Activated naive CD4-positive, alpha-beta T cell treated with anti-CD3 and anti-CD28 coated beads, Interleukin-2, amount 10 ng/mL, durations not matched to agents 5 hours and 36 hours (primary cell): ENCODE measurements at places on chromosomes 2 and 18. TPM values are rescaled to one million over a fixed set of nuclear protein-coding genes. Genes with fewer than 3 reads are reported as not detected.

Gene GAL3ST2
- total RNA-seq: not detected

Gene VIL1
- total RNA-seq: not detected

Gene ANKRD44
- total RNA-seq: 214 TPM

Gene LOXHD1
- 0.02 TPM for total RNA-seq

Gene DPP10
- not detected for total RNA-seq

Gene PLCL1
- 2.2 TPM for total RNA-seq

Gene RBM44
- total RNA-seq: 1.1 TPM

Gene LRRC30
- total RNA-seq: not detected

Gene SKOR2
- total RNA-seq: not detected

Gene PID1
- total RNA-seq: not detected

Gene C2orf15
- total RNA-seq: 0.79 TPM

Gene IL36G
- total RNA-seq: not detected

Gene PASK
- total RNA-seq: 58.5 TPM

Gene MYL12A
- 1,022 TPM for total RNA-seq

Gene DSG4
- total RNA-seq: not detected

Gene PREB
- total RNA-seq: 62.1 TPM

Gene MROH2A
- total RNA-seq: not detected

Gene IL1A
- 0.33 TPM for total RNA-seq

Gene TSPYL6
- not detected for total RNA-seq

Gene AQP12B
- total RNA-seq: not detected

Gene LYG2
- not detected for total RNA-seq

Gene ACTG2
- total RNA-seq: not detected

Gene POU3F3
- total RNA-seq: not detected

Gene NCL
- total RNA-seq: 517 TPM

Gene SERPINB3
- not detected for total RNA-seq

Gene UGT1A8
- total RNA-seq: not detected

Gene TRABD2A
- 97.7 TPM for total RNA-seq

Gene FER1L5
- not detected for total RNA-seq

Gene SCYGR4
- not detected for total RNA-seq

Gene SCN2A
- total RNA-seq: not detected

Gene ADD2
- 18.6 TPM for total RNA-seq

Gene GRHL1
- 0.36 TPM for total RNA-seq

Gene EFR3B
- not detected for total RNA-seq
